ENCODE measurements at places on chromosomes 3 and 15.
A peak's percentile ranks its signal among the peaks of the same experiment; 100 is the strongest.

- DNase-seq = no peak
Observed at GRCh38 chr3:107894998-107895397, 195.8 kb downstream of the CD47 start.

DNA sequence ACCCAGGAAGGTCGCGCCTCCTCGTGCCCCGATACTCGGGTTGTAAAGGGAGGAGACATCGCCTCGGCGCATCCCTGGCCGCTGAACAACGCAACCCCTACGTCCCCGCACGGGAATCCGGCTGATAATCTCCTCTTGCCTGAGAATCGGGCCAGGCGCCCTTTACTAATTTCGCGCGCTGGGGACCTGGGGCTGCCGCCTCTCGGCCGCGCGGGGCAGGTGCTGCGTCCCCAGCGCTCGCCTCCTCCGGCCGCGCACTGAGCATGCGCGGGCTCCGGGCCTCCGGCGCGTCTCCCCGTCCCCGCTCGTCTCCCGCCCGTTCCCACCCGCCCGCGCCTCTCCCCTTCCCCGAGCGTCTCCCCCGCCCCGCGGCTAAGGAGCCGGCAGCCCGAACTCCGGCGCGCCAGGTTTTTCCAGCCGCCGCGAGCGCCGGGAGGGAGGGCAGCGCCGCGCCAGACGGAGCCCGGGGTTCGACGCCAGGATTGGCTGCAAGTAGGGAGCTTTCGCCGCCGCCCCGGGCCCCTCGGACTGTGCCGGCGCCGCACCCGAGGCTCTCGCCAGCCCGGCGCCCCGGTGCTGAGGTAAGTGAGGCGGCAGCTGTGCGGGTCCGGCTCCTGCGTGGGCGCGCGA, at the start of gene CNTN4:
Gene CNTN4, plus strand, starts transcription at position 469 of the 630 bp plus-strand sequence.
- DNase-seq = peak; percentile 98

GRCh38 chr3:81908561-81908960, 147.1 kb upstream of the GBE1 start:
- DNase-seq = no peak

DNA sequence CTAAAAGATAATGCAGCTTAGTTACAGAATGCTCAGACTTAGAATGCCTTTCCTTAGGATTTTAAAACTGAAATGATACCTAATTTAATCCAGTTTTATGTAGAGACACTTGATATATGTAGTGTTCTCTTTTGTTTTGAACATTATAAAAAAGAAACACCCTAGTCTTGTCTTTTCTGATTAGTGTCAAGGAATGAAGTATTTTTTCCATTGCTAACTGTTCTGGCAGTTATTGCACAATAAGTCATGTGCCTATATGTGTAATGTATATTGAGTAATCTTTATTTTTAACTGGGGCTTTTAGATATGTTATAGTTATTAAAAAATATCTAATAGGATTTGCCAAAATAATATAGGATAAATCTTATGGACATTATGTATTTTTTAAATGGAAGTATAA, 4.5 kb downstream of the ARL8B start:
- no peak for DNase-seq

- no peak for DNase-seq
Observed at GRCh38 chr3:105538483-105538882, 171.8 kb downstream of the ALCAM start.

DNA sequence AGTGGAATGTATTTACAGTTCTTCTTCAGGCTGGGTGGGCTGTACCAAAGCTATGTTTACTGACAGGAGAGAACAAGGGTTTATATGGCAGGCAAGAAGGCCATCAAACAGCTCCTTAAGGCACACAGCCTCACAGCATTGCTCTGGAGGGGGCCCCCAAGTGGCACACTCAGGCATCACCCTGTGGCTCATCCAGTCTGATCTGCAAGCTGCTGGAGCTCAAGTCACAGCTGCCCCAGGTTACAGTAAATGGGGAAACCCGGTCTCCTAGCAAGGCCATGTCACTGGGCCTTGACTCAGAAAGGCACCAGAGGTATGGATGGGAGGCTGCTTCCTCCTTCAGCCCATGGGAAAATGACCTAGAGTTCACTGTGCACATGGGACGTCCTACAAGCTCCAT, 67.5 kb downstream of the TFG start:
- DNase-seq = no peak

- DNase-seq = no peak
Observed at GRCh38 chr3:123258359-123258758, 56.6 kb downstream of the SEC22A start.

DNA sequence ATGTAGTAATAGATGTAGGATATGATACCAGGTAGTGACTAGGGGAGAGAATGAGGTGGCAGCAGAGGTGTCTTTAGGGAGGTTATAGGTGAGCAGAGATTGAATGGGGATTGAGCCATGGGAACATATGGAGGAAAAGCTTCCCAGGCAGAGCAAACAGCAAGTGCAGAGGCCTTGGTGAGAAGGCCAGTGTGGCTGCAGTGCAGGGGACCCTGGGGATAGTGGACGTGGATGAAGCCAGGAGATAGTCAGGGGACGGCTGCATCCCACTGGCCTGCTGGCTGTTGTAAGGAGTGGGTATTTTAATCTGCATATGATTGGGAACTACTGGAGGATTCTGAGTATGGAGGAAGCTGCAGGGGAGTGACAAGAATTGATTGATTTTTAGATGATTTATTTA, 62.7 kb upstream of the TRAK1 start:
- DNase-seq = no peak

GRCh38 chr15:66294157-66294931, 976 bp downstream of the DIS3L start:
- no peak for DNase-seq

- DNase-seq = no peak
Observed at GRCh38 chr3:185059766-185060165, 93.1 kb downstream of the C3orf70 start.

GRCh38 chr3:127651516-127652172, 21.1 kb upstream of the ABTB1 start:
- no peak for DNase-seq

DNA sequence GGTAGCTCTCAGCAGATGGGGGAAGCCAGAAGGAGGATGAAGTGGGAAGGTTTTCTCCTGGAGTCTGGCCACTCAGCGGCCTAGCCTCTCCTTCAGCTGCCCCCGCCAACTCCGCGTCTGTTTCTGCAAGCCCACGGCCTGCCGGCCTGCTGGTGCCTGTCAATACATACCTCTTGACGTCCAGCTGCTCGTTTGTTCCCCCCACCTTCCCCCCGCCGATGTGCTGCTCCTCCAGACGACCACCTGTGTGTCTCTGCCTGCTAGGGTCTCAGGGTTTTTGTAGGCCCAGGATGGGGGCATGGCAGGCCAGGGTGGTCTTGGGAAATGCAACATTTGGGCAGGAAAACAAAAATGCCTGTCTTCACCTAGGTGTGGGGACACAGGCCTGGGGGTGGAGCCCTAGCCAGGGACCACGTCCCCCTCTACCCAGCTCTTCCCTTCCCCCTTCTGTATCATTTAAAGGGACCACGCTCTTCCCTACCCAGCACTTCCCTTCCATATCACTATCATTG, 137.8 kb downstream of the ALCAM start:
- DNase-seq = no peak

DNA sequence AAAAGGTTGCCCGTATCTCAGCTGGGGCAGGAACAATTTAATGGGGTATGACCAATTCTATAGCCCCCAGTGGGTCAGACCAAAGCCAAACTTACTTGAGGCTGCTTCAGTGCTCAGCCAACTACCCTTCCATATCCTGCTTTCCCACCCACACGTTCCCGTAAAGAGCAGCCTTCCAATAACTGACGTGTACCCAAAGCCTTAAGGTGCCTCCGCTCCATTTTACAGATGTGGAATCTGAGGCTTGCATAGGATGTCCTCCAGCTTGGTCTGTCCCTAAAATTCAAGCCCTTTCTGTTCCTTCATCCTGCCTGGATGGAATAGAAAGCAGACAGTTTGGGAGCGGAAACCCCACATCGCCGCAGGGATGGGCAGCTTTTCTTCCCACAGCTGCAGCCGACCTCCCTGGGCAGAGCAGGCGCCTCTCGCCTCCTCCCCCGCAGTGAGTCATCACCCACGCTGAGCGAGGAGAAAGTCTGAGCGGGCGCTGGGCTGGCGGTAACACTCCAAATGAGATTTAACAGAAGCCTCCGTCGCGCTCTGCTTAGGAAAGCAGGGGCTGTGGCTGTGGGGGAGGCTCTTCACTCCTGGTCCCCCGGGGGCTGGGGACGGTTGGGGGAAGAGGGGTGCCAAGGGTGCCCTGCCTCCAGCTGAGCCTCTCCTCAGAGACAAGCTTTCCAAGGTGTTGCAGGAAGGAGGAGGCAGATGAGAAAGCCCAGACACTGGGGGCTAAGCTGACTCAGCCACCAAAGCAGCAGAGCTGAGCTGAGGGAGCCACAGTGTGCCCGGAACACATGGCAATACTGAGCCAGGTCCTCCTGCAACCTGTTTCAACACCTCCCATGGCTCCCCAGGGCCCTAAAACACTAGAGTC, 57.8 kb upstream of the HRH1 start:
- peak; percentile 91 for DNase-seq

DNA sequence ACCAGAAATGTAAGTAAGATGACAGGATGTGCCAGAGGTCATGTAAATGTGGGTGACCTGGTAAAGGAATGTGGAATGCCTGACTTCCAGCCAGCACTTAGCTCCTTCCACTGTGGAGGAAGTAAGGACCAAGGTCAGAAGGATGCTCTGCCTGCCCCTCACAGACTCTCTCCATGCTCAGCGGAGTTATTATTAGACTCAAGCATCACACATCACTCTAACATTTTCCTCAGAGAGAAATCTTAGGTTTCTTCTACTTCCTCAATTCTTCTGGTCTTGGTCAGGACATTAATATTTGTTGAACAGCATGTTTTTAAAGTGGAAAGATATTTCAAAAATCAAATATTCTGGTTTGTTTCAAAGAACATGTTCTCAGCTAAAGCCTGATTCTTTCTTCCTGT, 231.4 kb upstream of the WNT5A start:
- peak; percentile 11 for DNase-seq

DNA sequence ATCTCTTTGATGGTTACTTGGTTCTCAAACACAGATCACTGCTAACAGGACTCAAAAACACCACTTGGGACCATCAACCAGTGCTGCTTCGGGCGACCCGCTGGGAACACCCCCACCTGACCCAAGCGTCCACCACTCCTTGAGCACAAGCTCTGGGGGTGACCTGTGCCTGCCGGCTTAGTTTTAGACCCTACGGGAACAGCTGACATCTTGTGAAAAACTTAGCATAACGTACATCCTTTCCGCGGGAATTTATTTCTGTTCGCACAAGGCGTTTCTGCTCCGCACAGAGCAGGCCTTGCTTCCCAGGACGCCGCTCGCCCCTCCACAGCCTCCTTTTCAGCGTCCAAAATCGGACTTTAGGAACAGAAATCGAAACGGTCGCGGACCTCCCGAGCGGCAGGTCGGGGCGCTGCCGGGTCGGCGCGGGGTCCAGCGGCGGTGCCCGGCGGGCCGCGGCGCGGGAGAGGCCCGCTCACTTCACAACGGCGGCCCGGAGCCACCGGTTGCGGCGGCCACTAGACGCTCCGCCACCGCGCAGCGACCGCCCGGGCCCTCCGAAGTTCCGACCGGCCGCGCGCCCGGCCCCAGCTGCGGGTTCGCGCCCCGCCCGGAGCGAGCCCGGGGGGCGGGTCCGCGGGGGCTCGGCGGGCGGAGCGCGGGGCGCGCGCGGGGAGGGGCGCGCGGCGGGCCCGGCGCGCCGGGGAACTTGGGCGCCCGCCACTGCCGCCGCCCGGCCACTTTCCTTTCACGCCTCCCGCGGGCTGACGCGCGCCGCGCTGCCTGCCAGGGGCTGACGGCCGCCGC, 959 bp downstream of the SFMBT1 start:
- peak; percentile 92 for DNase-seq

DNA sequence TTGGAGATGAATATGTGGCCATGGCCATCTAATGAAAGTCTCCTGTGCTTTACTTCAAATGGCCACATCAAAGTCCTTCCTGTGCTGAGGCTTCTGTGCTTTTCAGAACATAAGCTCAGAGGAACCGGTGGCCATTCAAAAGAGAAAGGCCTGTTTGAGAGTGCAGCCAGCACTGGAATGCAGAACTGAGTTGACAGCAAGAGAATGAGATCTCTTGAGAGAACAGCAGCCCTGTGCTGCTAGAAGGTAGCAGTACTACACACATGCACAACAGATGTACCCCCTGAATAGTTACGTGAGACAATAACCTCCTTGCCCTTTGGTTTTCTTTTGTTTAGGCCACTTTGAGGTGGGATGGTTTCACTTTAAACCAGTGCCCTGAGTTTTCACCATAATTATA, 292.5 kb downstream of the PTPRG start:
- no peak for DNase-seq

- DNase-seq = no peak
Observed at GRCh38 chr3:56838448-56838847, 36.7 kb upstream of the ARHGEF3 start.

DNA sequence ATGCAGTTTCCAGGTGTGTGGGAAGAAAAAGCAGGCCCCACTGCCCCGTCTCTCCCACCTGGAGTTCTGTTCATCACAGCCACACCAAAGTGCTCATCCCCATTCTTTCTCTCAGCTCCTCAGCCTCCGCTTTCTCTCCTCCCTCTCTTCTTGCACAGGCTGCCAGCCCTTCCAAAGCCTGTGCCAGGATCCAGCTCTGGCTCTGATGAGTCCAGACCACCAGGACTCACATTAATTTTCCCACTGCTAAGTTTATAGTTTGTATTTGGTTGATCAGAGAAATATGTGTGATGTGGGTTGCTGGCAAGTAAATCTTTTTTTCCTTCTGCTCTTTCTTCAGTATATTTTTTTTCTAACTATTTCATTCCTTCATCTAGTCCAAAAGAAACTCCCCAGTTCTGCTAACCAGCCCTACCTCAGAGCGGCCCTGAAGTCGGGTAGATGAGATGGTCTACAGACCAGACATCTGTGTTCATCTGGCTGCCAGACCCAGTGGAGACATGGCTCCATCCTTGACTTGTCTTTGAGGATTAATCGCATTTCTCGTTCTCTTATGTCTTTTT, 49.8 kb downstream of the BOC start:
- DNase-seq = no peak

DNA sequence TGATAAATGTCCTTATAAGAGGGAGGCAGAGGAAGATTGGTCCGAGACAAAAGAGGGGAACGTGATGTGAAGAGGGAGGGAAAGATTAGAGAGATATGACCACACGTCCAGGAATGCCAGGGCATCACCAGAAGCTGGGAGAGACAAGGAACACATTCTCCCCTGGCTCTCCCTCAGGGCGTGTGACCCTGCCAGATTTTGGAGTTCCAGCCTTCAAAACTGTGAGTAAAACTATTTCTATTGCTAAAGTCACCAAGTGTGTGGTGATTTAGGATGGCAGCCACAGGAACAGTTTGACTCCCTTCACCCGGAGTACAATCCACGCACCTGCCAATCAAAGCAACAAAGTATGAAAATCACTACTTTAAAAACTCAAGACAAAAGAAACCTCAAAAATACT, 32.1 kb upstream of the TJP1 start:
- no peak for DNase-seq

GRCh38 chr15:67064607-67065530, 533 bp upstream of the SMAD3 start:
- DNase-seq = no peak

DNA sequence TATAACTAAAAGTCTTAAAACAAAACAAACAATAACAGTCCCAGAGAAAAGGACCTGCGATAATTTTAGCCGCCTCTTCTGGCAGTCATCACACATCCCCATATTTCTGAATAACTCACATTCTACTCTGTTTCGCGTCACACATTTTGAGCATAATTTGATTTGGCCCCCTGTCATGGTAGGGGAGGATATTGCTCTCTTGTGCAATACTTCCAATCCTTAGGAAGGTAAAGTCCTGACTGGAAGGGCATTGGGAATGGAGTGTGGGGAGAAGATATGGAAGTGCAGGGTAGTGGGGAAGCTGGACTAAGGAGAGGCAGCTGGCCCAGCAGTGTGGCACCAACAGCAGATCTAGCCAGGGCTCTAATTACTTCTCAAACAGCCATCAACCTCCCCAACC, 11.3 kb upstream of the FSIP1 start:
- no peak for DNase-seq

GRCh38 chr3:9795207-9795606, 2.3 kb downstream of the ARPC4 start:
- DNase-seq = no peak
